ENCODE measurements at places on chromosomes 7 and 10.

GRCh38 chr7:2978408-2978807 is 65.3 kb downstream of the CARD11 start:
- peak; percentile 53 for DNase-seq

- DNase-seq = no peak
Measured at GRCh38 chr10:107589081-107589480, 424.6 kb upstream of the SORCS1 start.

- no peak for DNase-seq
Measured at GRCh38 chr10:30364345-30365268, 15.5 kb upstream of the MTPAP start.

GRCh38 chr10:105952153-105952552 is 1212.4 kb downstream of the SORCS1 start:
- DNase-seq = peak; percentile 5

DNA sequence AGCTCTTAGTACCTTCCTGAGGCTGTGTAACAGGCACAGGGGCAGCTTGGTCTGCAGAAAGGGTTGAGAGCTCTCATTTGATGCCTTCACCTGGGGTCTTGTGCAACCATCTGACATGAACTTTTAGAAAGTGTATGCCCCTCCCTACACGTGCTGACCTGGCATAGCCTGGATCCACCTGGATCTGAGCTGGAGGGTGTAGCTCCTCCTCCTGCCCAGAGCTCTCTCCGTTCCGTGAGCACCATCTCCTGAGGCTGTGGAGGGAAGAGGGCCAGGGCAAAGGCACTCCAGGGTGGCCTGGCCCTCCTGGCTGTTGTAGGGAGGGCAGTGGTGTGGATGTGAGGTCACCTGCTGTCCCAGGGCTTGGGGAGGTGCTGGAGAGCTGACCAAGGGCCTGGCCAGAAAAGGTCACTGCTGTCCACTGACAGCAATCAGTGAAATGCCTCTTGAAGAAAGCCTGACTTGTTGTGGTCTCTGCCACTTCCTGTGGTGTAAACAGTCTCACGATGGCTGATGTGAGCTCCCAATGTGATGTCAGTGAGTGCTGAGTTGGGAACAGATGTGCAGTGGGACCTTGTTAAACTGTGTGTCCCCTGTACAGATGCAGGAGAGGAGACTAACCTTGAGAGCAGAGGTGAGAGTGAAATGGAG is 23.0 kb downstream of the AMZ1 start:
- DNase-seq = no peak
